DMS79 (cell line): ENCODE measurements at places on chromosomes 5 and 9.

- DNase-seq = no peak
Measured at GRCh38 chr9:135887021-135887507, 20.3 kb downstream of the CAMSAP1 start.

- peak; percentile 39 for DNase-seq
Measured at GRCh38 chr9:125752070-125752628, 5.0 kb downstream of the PBX3 start.

- no peak for DNase-seq
Measured at GRCh38 chr5:135103575-135103853, 69.5 kb upstream of the PITX1 start.

- DNase-seq = no peak
Measured at GRCh38 chr5:166713295-166713694, 1578.2 kb upstream of the WWC1 start.

DNA sequence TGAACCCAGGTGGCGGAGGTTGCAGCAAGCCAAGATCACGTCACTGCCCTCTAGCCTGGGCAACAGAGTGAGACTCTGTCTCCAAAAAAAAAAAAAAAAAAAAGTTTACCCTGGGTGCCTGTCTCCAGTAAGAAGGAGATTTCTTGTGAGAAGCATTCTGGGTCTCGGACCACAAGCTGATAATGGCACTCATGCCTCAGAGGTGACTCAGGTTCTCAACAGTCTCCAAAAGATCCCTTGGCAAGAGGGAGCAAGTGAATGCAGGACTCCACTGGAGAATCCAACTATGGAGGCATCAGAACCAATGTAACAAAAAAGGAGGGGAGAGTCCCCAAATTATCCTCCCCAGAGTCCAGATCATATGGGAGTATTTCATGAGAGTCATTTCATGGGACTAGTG, 106.0 kb upstream of the LRRTM2 start:
- DNase-seq = no peak

DNA sequence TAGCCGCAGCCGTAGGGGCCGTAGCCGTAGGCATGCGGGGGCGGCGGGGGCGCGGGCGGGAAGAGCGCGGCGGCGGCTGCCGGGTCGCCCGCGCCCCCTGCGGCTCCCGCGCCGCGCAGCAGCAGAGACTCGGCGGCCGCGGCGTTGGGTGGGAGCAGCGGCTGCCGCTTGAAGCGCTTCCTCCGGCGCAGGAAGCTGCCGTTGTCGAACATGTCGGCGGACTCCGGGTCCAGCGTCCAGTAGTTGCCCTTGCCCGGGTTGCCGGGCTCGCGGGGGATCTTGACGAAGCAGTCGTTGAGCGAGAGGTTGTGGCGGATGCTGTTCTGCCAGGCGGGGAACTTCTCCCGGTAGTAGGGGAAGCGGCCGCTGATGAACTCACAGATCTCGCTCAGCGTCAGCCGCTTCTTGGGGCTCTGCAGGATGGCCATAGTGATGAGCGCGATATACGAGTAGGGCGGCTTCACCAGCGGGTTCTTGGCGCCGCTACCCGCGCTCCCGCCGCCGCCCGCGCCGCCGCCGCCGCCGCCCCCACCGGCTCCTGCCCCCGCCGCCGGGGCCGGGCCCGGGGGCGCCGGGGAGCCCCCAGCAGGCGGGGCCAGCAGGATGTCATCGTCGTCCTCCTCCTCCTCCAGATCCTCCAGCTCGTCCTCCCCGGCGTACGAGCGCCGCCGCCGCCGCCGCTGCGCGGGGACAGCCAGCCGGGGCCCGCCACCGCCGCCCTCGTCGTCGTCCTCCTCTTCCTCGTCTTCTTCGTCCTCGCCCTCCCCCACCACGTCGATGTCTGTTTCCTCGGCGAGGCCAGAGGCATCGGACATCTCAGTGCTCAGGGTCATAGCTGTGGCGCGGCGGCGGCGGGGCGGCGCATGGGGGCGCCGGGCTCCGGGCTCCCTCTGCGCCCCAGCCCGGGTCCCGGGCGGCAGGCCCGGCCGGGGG, 781 bp downstream of the FOXD1 start:
- no peak for DNase-seq

- no peak for DNase-seq
Measured at GRCh38 chr5:132058646-132059042, 1.8 kb upstream of the IL3 start.

DNA sequence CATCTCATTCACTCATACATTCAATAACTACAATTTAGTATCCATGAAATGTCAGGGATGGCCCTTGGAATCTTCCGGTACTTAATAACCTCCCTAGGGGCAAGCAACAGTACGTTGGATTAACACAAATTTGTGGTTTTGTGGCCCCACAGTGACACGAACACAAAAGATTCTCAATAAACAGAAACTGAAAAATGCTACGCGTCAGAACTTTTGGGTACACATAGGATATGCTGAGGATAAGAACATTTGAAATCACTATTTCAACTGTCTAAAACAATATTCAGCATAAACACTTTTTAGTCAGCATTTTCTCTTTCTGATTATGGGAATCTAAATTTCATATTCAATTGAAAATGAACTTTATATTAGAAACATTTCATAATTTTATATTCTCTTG, 107.0 kb upstream of the GPR151 start:
- DNase-seq = no peak

- DNase-seq = no peak
Measured at GRCh38 chr9:73023025-73023541, 70.2 kb upstream of the ALDH1A1 start.
